ENCODE measurements at places on chromosomes 12 and 14. TPM values are rescaled to one million over a fixed set of nuclear protein-coding genes. Genes with fewer than 3 reads are reported as not detected.

The B3GNT4 gene
- not detected for total RNA-seq

The MORN3 gene
- 0.49 TPM for total RNA-seq

The ERP27 gene
- 0.06 TPM for total RNA-seq

The BICDL1 gene
- not detected for total RNA-seq

The PTMS gene
- total RNA-seq: 163 TPM

The FAM186B gene
- total RNA-seq: under 0.01 TPM

The EEA1 gene
- total RNA-seq: 27.9 TPM

The KRT8 gene
- total RNA-seq: 3.7 TPM

The BDKRB1 gene
- not detected for total RNA-seq

The CELA1 gene
- total RNA-seq: not detected

The METTL1 gene
- total RNA-seq: 5.6 TPM

The DPF3 gene
- total RNA-seq: 11.4 TPM

The ACADS gene
- total RNA-seq: 14.9 TPM

The HOXC5 gene
- not detected for total RNA-seq

The CLEC1A gene
- 28.0 TPM for total RNA-seq

The PZP gene
- total RNA-seq: 1.1 TPM

The VRTN gene
- total RNA-seq: not detected

The KIF21A gene
- total RNA-seq: 3.2 TPM

The BMP4 gene
- total RNA-seq: 138 TPM

The PTGER2 gene
- total RNA-seq: under 0.01 TPM

The ACRBP gene
- total RNA-seq: 0.57 TPM

The C1RL gene
- total RNA-seq: 23.2 TPM
